ENCODE measurements at places on chromosomes 3 and 15.

DNA sequence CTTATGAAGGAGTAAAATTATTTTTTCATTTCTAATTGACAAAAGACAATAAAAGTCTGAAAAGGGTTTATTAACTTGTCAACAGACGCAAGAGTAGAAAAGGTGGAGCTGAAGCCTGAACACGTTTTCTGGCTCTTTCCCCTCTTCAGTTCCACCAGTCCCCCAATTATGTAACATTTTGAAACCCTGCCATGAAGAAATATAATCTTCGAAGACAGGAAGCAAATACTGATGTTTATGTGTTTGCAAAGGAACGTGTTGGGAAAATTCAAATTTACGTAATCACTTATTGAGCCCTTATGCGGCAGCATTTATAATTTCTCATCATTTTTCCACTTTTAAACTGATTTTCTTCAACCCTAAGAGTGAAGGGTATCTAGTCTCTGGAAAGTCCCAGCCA, 767 bp downstream of the AP3S2 start:
- no peak for DNase-seq

DNA sequence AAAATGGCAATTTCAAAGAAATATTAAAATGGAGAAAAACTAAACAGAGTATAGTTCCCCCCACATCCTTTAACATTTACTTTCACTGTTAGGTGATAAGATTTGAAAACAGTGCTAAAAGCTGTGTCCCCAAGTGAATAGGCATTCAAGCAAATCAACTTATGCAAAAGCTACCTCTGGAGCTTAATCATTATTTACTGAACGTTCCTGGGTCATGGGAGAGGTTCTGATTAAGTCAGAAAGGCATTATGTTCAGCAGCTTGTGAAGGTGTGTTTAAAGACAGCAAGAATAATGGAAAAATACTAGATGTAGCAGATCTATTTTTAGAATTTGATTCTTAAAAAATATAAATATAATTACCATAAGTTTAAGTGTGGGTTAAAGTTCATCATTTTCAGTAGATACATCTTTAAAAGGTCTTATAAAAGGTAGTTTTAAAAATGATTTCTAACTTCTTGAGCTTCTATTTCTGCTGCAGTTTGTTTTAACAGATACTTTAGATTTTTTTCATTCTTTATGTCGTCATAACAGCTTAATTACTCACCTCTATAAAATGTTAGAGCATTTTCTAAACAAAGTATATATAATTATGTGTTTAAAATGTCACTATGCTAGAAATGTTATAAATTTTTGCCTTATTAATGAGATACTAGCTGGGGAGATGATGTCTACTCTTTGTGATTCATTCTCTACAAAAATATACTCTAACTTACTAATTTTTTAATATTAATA, 127.9 kb downstream of the MITF start:
- DNase-seq, result no peak

- DNase-seq, result no peak
These were observed 32.9 kb downstream of the MTHFS start for GRCh38 chr15:79863886-79864285.

DNA sequence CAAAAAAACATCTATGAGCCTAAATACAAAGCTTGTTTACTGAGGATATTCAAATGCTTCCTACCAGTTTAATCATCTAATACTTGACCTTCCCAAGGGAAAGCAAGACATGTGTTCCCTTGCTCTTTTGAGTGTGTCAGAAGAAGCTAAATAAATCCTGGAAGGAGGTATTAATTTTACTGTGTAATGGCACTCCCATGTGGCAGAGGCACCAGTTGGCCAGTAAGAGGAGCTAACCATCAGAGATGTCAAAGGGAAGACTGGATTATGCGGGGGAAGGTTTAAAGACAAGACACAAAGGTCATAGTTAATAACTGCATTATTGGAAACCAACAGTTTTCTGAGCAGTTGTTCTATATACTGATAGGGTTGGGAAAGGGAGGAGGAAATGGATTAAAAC, 125.1 kb downstream of the SUCLG2 start:
- DNase-seq, result no peak

- no peak for DNase-seq
These were observed 294.3 kb downstream of the NEK10 start for GRCh38 chr3:27074914-27075313.

DNA sequence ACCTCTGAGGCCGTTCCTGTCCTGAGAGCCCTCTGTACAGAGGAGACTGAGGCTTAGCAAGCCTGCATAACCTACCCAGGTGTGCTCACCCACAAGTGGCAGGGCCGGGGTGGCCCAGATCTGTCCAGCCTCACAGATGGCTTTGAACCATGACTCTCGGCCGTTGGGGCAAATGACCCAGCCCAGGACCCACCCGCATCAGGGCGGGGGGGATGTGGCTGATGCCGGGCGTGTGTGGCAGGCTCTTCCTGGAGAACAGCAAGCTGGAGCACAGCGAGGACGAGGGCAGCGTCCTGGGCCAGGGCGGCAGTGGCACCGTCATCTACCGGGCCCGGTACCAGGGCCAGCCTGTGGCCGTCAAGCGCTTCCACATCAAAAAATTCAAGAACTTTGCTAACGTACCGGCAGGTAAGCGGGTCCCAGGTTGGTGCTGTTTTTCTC, 133.5 kb downstream of the LRRK1 start:
- DNase-seq, result no peak

DNA sequence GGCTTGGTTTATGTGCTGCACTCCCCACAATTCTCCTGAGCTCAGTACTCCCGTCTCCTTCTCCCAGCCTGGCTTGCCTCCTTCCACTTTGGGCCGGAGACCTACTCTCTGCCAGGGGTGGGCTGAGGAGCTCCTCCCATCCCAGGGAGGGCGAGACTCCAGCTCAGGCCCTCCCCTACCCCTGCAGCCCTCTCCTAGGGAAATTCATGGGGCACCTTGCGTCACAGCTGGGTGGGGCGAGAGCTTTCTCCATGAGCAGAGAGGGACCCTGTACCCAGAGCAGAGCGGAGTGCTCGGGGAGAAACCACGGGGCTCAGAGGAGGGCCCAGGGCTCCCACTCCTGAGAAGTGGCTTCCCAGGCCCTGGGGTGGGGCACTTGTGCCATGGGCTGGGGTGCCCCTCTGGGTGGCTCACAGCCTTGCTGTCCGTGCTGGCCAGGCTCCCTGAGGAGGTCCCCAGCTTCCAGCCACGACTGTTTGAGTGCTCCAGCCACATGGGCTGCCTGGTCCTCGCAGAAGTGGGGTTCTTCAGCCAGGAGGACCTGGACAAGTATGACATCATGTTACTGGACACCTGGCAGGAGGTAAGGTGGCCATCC, 13.3 kb downstream of the VILL start:
- no peak for DNase-seq

DNA sequence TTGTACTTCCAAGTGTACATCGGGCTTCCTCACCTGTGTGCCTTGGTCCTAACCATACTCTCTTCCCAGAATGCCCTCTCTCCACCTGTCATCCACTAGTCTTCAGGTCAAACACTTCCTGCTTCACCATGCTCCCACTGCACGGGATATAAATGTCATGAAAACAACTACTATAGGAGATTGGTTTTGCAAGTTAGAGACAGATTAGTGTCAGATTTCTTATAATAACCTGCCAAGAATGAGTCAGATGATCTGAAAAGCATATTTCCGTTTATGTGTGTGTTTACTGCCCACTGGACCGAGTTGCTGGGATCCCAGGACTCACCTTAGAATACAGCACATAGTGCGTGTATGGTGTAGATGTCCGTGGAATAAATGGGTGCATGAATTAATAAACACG, 21.4 kb downstream of the PLA1A start:
- DNase-seq, result no peak

GRCh38 chr3:192923731-192924130, 6.1 kb upstream of the MB21D2 start:
- DNase-seq, result no peak

- no peak for DNase-seq
These were observed 162.4 kb upstream of the TGFBR2 start for GRCh38 chr3:30443756-30444673.

DNA sequence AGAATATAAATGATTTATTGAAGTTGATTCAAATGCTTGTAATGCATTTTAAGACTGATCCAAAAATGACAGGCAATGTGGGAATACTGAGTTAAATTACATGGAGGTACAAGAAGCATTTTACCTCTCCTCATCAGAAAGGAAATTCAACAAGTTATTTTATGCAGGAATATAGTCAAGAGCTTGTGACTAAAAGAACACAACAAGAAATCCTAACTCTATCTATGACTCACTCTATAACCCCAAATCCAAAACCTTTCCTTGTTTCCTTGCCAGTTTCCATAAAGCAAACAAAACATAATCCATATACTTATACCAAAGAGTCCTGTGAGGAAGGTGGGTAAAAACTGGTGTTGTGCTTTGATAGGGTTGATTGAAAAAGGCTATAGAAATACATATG, 30.8 kb downstream of the SIN3A start:
- no peak for DNase-seq

DNA sequence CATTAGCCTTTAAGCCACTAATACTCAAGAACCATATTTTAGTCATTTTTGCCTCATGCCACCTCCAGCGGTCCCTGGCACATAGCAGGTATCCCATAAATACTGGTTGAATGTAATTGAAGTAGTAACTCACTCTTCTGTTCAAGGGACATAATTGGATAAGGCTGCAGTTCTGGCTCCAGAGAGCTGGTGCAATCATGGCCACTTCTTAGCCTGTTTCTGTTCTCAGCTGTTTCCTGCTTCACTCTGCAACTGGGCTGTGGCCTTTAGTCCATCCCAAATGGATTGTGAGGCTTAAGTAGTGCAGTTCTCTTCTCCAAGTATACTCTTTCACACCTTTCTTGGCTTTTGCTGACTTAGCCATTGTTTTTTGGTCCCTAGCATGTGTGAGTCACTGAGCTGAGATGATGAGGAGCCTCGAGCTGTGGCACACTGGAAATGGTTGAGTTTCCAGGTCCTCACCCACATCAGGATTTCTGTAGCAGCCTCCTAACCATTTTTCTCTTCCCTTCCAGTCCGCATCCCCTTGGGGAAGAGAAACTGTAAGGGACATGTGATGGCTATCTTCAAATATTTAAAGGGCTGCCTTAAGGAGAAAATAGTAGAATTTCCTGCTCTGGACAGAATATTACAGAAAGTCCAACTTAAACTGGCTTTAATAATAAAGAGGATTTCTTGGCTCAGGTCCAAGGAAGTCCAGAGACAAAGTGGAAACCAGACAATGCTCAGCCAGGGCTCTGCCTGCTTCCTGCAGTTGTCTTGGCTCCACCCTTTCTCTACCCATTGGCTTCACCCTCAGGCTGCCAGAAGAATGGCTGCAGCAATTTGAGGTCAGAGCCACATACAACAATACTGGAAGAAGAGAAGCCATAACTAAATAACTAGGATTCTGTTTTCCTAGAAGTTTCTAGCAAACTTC, 305.4 kb upstream of the ROPN1 start:
- DNase-seq, result no peak

DNA sequence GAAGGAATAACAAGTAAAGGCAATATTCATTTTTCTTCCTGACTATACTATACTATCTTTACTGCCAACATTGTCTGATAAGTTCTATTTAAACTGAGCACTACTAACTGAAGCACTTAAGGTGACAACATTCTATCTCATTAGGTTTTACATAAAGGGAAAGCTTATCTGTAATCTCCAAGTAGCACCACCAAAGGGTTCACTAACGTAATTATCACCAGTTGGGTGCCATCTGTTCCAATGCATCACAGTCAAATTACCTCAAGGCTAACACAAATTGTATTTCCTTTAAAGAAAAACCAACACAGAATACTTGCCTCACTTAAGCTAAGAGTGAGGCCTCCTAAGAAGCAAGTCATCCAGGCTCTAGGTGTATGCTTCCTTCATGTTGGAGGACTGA, 453.8 kb downstream of the RAP2B start:
- DNase-seq, result no peak

DNA sequence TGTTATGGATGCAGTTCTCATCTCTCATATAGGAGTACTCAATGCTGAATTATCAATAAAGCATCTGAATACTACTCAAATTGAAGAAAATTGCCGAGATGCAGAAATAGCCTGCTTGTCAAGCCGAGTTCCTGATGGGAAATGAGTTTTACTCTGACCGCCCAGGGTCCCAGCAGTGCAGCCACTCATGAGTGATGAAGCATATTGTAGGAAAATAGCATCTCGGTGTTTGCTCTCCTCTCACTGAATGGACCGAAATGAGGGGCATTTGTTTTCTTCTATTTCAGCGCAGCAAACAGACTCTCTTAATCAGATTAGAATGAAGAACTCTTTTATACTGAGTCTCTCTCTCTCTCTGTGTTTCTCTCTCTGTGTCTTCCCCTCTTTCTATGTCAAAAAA, 190.0 kb downstream of the GABRB3 start:
- DNase-seq, result no peak

DNA sequence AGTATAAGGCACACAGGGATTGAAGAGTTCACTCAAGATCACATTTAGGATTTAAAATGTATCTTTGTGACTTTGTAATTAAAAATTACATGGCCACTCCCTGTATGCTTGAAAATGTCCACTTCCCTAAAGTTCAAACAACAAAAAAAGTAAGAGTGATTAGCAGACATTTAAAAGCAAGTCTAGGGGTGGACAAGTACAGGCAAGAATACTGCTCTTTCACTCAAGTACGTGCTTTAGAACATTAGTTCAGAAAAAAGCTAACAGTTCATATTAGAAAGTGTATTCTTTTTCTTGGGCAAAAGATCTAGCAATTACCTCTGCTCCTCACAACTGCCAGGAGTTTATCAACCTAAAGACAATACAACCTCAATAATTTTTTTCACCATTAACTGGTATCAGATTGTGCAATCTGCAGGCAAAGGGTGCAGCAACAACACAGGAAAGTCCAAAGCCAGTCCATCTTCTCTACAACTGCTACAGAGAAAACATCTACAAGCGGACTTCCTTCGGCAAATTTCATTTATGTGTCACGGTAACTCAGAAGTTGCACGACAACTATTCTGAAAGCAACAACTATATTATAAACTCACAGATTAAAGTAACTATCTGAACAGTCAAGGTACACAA, 18.1 kb downstream of the CHSY1 start:
- no peak for DNase-seq

DNA sequence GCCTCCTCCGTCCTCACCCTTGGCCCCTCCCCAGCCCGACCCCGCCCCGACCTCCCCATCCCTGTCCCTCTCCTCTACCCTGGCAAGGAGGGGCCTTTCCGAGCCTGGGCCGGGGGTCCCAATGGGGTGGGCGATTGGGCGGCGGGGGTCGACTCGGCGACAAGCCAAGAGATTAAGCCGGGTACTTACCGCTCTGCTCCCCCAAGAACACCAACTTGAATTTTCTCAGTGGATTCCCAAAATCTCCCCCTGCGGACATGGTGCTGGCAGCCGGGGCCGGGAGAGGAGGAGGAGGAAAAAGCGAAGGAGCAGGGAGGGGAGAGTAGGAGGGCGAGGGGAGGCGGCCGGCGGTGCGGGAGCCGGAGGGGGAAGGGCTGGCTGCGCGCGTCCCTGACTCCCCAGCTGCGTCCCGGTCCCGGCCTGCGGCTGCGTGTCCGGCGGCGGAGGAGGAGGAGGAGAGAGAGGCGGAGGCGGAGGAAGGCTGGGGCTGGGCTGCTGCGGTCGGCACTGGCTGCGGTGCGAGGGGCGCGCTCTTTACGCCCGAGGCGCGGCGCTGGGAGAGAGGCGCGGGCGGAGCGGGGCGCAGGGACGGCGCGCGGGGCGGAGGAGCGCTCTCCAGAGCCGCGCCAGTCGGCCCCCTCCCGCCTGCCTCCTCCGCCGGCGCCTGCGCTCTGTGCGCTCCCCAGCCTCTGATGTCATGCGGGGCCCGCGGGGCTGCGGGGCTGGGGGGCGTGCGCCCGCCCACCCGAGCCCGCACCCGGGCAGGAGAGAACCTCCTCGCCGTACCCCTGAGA, at the start of gene RAB6B:
Gene RAB6B (minus strand): TSS at position 675 of the 794 bp plus-strand sequence. CDS start 416 bp downstream, at position 259.
- DNase-seq, result peak; percentile 27

GRCh38 chr3:1677576-1678156, 421.0 kb upstream of the CNTN4 start:
- no peak for DNase-seq

Data from activated T-cell treated with anti-CD3 and anti-CD28 coated beads for 48 hours (primary cell).